Breast epithelium (tissue), 4 donors: ENCODE measurements at places on chromosomes 3 and 15. TPM values are rescaled to one million over a fixed set of nuclear protein-coding genes. Genes with fewer than 3 reads are reported as not detected.

DNA sequence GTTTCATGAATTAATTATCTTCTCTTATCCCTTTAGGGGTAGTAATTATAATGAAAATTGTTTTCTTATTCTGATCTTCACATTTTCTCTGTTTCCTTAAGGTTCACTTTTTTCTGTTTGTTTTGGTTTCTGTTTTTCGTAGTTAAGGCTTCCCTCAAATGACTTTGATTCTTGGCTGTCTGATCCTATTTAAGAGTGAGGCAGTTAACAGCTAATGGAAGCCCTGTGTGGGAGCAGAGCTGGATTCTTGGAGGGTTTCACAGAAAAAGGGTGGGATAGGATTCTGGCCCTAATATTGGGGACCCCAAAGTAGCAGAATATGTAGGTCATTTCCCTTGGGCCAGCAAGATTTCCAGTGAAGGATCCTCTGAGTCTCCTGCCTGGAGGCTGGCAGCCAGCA, 6.8 kb upstream of the AMOTL2 start:
- DNase-seq, result no peak

GRCh38 chr15:88650556-88650955, 11.7 kb downstream of the ISG20 start:
- DNase-seq, result no peak

DNA sequence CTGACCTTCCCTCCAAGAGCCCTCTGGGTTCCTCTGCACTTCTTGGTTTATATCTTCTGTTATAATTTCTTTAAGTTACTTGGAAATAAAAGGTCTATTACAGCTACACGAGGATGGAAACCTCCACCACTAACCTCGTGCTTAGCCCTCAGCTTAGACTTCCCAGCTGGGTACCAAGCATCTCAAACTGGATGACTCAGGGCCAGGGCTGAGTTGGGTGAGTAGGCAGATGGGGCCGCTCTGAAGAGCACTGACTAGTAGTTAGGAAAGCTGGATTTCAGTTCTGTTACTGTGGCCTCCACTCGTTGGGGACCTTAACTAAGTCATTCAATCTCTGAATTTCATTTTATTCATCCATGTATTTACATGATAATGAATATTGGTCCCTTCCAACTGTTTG, 1036.6 kb downstream of the IGSF11 start:
- no peak for DNase-seq

GRCh38 chr3:100891033-100891432, 102.2 kb downstream of the ABI3BP start:
- no peak for DNase-seq

DNA sequence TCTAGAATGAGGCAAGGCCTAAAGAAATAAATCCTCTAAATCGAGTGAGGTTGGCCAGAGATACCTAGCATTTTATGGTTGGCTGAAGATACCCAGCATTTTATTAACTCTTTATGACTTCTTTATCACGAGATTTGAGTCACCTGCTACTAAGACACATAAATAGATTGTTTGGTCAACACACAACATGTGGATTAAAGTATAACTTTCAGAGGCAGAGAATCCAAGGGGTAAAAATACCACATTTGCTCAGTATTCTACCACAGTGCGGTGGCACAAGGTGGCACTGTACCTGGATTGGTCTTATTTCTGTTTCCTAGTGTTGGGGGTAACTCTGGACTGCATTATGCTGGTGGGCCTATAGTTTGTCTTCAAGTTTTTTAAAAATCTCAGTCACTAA, 27.0 kb upstream of the VILL start:
- no peak for DNase-seq

DNA sequence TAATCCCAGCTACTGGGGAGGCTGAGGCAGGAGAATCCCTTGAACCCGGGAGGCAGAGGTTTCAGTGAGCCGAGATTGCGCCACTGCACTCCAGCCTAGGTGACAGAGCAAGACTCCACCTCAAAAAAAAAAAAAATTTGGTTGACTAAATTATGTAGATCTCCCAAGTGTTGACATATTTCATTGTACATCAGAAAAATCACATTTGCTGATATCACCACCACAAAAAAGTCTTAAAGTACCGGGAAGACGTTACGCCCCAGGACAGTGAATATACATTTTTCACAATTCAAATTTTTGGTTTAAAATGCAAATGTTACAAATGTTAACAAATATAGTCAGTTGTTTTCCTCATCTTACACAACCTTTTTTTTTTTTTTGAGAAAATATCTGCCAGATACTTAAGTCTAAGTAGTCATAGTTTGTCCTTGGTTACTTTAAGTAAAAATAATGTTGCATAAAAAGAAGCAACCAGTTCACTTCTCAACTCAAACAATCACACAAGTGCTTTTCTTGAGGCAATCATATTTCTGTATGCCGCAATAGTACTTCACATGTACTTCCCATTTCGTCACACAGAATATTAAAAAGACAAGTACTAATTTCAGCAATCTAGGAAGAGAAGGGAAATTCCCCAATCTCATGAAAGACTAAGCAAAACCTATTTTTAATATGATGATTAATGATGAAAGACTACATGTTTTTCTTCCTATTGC, 41.0 kb upstream of the TCF12 start:
- no peak for DNase-seq

DNA sequence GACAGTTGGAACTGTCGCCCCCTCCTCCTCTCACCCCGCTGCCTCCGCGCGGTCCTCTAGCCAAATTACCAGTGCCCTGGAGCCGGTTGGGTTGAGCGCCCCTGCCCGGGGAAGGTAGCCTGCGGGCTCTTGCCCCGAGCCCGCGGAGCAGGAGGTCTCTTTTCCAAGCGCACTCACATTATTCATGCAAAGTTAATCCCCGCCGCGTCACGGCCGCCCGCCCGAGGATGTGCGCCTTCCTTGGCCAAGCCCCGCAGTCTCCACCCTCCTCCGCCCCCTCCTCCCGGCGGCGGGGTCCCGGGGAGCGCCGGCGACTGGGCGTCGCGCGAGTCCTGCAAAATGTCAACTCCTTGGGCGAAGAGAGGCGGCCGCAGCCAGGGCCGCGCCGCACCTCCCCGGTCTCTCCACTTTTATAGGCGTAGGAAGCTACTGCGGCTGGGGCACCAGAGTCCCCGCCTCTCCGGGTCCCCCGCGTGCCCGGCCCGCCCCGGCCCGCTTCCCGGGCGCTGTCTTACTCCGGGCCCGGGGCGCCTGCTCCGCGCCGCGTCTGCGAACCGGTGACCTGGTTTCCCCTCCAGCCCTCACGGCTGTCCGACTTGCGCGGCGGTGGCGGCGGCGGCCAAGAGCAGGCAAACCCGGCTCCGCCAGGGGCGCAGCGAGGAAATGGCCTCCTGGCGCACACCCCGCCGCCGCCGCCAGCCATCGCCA, at the start of gene THRB:
THRB (minus strand) TSS at position 233 of the 708 bp plus-strand sequence.
- DNase-seq, result peak; percentile 60

The ZNF662 gene
- 8.2 TPM for total RNA-seq

- DNase-seq, result no peak
Observed at GRCh38 chr3:184259878-184260723, 1.3 kb downstream of the CAMK2N2 start.

The CLDN1 gene
- total RNA-seq, result 2.9 TPM

The RARRES1 gene
- 3.5 TPM for total RNA-seq

The BTLA gene
- 0.80 TPM for total RNA-seq

- no peak for DNase-seq
Observed at GRCh38 chr3:128783774-128784173, 57.8 kb downstream of the RAB7A start.

The INKA1 gene
- 4.5 TPM for total RNA-seq

DNA sequence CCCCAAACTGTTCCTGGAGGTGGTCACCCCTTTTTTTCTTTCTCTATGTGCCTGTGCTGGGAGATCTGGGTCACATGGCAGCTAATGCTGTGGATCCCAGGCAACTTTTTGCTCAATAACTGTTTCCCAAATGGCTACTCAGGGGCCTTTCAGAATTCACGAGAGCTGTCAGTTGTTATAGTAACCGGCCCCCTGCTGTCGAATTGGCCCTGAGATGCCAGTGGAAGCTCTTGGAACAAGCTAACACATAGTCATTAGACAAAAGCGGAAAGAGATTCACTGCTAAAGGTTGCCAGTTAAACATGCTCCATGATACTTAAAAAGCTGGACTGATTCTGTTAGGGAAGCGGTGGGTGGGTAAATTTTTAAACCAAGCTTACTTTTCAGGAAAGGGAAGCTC, 144.1 kb downstream of the FEZF2 start:
- DNase-seq, result no peak

DNA sequence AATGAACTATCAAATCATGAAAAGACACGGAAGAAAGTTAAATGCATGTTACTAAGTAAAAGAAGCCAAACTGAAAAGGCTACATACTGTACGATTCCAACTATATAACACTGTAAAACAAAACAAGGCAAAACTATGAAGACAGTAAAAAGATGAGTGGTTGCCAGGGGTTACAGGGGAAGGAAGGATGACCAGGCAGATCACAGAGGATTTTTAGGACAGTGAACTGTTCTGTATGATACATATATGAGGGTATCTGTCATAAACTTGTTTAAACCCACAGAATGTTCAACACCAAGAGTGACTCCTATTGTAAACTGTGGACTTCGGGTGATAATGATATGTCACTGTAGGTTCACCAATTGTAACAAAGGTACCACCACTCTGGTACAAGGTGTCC, 60.6 kb downstream of the CHSY1 start:
- no peak for DNase-seq

The IL17RE gene
- 11.5 TPM for total RNA-seq

- no peak for DNase-seq
Observed at GRCh38 chr3:152298393-152299248, 29.9 kb downstream of the MBNL1 start.

The MINAR1 gene
- 0.66 TPM for total RNA-seq

DNA sequence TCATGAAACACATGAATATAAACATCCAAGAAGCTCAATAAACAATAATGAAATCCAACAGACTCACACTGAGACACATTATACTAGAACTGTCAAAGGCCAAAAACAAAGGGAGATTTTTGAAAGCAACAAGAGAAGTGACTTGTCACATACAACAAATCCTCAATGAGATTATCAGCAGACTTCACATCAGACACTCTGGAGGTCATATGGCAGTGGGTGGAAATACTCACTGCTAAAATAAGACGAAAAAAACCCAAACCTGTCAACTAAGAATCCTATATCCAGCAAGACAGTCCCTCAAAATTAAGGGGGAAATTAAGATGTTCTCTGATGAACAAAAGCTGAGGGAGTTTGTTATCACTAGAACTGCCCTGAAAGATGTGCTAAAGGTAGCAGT, 125.4 kb upstream of the MELTF start:
- no peak for DNase-seq

GRCh38 chr15:66718220-66718988, 16.4 kb downstream of the SMAD6 start:
- no peak for DNase-seq

GRCh38 chr3:155704771-155705559, 39.9 kb downstream of the PLCH1 start:
- DNase-seq, result peak; percentile 62

The CYP1A1 gene
- 32.1 TPM for total RNA-seq

GRCh38 chr3:56180433-56180832, 287.8 kb downstream of the ERC2 start:
- DNase-seq, result no peak

The DGKG gene
- 0.59 TPM for total RNA-seq

DNA sequence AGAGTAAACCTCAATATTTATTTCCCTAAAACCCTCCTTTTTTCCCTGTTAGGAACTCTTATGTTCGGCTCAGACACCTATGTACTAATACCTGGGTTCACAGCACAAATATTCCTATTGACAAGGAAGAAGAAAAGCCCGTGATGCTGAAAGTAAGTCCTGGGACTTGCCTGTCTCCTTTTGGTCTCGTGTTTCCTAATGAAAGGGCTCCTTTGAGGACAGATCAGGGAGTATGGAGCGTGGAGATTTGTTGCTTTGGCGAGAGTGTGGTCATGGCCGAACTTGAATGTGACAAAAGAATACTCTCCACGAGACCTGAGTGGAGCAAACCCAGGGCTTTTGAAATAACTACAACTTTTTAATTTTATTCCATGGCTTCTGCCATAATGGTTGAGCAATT, 167.8 kb downstream of the ITPR1 start:
- no peak for DNase-seq

DNA sequence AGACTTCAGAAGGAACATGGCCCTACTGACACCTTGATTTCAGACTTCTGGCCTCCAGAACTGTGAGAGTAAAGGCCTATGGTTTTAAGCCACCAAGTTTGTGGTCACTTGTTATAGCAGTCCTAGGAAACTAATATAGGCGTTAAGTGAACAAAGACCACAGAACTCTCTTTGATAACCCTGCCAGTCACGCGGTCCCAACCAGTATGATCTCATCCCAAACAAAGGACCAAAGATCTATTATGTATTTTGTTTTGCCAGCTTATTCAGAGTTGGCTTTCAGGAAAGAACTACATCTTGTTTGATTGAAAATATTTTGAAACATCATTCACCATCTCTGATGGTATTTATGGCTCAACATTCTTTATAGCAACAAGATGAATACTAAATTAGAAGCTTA, 294.4 kb upstream of the SLCO3A1 start:
- DNase-seq, result no peak

GRCh38 chr15:71702496-71702895, 107.9 kb upstream of the NR2E3 start:
- no peak for DNase-seq

GRCh38 chr3:146682171-146682570, 77.0 kb upstream of the PLSCR5 start:
- no peak for DNase-seq

GRCh38 chr3:65787827-65788226, 250.9 kb downstream of the MAGI1 start:
- DNase-seq, result no peak

The PROS1 gene
- 65.7 TPM for total RNA-seq

DNA sequence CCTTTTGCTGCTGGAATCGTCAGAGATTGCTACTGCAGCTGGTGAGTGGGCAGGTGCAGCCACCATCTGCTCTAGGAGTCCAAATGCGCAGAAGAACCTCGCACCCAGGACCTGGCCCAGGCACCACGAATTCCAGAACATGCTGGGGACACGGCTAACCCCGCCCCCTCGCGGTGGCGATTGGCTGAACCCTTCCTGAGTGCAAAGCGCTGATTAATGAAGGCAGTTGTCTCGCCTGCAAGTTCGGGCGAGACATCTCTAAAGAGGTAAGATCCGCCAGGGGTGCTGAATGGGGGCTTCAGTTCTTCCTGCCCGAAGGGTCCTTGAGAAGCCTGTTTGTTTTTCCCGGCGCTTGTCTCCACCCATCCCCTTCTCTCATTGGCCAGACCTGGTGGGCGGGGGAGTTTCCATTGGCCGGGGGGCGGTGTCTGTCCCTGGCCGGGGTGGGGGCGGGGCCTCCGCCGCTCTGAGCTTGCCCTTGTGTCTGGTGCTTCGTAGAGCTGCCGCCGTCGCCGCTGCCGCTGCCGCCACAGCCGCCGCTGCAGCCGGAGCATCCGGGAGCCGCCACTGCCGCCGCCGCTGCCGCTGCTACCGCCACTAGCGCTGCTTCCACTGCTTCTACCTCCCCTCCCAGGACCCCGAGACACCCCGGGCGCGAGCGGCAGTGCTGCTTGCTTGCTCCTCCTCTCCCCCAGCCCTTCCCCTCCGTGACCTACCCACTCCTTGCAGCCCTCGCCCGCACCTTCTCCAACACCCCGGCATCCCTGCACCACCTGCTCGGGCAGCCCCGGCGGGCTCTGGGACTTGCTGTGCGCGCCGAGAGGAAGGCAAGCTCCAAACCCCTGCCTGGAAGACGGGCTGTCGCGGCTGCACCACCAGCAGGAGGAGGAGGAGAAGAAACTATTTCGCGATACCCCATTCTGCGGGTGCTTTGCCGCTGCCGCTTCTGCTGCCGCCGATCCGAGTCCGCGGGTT, at the start of gene CADM2:
CADM2 (plus strand) TSS at position 495 of the 975 bp plus-strand sequence.
- DNase-seq, result peak; percentile 90

GRCh38 chr15:29204369-29204755, 65.3 kb downstream of the NSMCE3 start:
- DNase-seq, result no peak

The RLBP1 gene
- total RNA-seq, result not detected
